ENCODE measurements at places on chromosomes 7 and 10.

DNA sequence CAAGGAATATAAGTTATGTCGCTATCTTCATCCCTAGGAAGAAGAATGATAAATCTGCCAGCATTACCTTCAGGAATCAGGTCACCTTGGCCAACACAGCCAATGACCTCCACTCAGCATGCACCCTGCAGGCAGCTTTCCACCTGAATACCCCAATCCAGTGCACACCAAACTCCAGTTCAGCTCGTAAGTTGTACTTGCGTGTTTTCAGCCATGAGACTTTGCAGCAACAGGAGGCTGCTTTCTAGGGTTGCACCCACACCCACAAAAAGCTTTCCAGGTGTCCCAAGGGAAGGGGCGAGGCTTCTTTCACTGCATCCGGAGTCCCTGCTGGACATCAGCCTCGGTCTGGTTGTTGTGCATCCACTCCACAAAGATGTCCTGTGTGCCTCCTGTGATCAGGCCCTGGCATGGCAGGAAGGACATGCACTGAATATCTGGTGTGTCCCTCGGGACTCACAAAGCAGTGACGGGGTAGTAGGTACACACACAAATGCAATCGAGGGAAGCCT is 282.9 kb downstream of the GRID1 start:
- DNase-seq: no peak

DNA sequence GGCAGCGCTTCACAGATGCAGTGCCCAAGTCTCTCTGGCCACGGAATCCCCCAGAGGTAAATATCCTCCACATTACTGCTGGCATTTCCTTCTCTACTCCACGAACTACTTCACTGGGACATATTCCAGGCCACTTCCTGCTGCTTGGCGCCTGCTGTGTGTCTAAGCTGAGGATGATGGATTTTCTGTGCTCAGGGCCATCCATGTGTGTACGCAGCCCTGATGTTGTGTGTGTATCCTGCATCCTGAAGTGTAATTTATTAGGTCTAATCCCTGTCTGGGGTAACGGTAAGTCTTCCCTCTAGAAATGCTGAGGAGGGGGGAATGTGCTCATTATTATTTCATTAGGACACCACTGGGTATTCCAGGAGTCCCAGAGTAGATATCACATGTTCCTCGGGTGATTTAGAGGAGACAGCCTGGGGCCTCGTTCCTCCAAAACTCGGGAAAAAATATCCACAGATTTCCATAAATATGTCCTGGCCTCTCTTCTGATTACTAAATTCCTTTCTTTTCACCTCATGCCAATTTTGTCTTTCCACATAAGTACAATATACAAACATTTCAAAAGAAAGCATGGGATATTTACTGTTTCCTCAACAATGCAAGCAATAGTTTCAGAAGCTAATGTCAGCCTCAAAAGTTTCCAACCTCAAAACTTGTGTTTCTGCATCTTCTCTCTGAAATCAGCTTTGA is 25.5 kb upstream of the HABP2 start:
- no peak for DNase-seq

- DNase-seq: no peak
Measured at GRCh38 chr7:19295376-19295775, 150.2 kb upstream of the FERD3L start.

DNA sequence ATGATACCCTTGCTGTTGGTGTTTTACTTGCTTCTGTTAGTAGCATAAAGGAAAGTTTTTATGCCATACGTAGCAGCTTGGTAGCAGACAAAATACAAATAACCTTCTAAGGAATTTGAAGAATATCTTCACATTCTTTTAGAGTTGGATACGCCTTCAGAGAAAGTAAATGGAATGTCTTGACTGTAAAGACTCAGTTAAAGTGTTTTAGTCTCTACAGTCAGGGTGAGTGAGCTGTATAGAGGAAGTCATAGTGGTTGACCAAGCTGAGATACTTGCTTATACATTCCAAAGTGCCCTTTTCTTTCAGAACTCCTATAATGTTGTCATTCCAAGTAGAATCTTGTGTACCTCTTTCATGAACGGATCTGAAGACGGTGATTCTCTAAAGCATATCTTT is 37.7 kb downstream of the RABGEF1 start:
- no peak for DNase-seq

DNA sequence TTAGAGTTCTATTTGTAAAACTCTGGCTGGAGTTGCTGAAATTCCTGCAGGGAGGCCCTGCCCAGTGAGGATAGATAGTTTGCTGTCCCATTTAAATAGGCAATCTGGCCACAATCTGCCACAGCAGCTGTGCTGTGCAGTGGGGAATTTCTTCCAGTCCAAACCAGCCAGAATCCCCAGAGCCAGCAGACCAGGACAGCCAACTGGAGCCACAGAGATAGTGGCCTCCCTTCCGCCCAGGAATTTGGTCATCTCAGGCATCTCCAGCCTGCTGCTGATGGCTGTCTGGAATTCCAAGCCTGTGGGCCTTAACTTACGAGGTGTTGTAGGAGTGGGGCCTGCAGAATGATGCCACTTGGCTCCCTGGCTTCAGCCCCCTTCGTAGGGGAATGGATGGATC is 643.4 kb downstream of the DNAJB9 start:
- no peak for DNase-seq

DNA sequence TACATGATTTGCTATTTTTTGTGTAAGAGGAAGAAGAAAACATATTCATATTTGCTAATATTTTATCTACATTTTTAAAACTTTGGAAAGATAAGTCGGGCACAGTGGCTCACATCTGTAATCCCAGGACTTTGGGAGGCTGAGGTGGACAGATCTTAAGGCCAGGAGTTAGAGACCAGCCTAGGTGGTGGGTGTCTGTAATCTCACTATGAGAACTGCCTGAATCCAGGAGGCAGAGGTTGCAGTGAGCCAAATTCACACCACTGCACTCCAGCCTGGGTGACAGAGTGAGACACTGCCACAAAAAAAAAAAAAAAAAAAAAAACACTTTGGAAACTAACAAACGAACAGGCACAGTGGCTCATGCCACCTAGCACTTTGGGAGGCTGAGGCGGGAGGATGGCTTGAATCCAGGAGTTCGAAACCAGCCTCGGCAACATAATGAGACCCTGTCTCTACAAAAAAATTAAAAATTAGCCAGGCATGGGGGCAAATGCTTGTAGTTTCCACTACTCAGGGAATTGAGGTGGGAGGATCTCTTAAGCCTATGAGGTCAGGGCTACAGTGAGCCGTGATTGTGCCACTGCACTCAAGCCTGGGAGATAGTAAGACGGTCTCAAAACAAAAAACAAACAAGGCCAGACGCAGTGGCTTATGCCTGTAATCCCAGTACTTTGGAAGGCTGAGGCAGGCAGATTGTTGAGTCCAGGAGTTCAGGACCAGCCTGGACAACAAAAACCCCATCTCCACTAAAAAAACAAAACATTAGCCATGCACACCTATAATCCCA is 25.6 kb downstream of the HERC4 start:
- DNase-seq: no peak

DNA sequence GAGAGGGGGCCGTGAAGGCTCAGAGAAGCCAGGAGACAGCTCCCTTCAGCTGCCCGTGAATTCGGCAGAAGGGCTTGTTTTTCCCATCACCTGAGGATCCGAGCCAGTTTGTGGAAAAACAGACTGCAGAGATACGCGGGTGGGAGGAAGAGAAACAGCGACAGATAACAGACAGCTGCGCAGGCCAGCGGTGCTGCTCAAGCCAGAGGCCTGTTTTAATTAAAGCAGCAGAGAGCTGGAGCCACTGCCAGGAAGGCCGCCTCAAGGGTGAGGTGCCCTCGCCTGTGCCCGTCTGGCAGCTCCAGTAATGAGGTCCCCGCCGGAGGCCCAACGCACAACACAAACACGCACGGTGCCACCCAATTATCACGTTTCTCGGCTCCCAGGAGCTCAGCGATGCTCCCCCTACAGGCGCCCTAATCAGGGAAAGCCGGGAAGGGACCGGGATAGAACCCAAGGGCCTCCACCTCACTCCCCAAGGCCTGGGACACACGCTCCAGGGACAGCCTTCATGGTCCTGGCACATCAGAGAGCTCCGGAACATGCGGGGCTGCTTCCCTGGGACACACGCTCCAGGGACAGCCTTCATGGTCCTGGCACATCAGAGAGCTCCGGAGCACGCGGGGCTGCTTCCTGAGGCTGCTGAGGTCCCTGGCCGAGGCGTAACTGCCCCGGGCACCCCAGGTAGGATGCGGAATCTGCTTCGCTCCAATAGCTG is 60.6 kb upstream of the DNAAF5 start:
- DNase-seq: no peak

DNA sequence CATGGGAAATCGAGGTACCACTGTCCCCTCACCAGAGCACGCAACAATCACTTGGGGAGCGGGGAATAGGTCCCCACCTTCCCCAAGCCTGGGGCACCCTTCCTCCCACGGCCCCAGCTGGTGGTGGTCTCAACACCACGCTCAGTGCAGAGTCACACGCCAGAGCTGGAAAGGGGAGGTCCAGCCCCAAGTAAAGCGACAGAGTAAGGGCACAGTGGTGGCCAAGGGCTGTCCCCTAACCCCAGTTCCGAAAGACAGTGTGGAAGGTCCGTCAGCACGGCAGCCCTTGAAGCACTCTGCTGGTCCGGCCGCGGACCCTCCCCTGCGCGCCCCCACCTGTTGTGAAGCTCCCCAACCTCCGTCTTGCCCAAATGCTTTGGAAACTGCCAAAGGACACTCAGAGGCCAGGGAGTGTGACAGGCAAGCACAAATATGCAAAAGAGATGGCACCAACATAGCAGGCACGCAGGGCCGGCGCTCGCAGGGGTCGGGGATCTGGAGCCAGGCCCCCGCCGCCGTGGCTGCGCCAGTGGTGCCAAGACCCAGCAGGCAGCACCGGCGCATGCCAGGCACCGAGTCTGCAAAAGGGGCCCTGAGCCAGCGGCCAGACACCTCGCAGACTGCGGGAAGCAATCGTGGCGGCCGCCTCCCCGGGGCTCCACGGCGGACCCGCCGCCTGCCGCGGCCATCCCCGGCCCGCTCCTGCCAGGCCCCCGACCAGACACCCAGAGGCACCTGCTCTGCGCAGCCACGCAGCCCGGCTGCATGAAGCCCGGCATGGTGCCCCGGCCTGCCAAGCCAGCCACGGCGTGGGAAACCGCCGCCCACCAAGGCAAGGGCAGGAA is 51.6 kb upstream of the SRRM3 start:
- no peak for DNase-seq

GRCh38 chr10:124745673-124746072 is 1.5 kb upstream of the FAM53B start:
- no peak for DNase-seq

DNA sequence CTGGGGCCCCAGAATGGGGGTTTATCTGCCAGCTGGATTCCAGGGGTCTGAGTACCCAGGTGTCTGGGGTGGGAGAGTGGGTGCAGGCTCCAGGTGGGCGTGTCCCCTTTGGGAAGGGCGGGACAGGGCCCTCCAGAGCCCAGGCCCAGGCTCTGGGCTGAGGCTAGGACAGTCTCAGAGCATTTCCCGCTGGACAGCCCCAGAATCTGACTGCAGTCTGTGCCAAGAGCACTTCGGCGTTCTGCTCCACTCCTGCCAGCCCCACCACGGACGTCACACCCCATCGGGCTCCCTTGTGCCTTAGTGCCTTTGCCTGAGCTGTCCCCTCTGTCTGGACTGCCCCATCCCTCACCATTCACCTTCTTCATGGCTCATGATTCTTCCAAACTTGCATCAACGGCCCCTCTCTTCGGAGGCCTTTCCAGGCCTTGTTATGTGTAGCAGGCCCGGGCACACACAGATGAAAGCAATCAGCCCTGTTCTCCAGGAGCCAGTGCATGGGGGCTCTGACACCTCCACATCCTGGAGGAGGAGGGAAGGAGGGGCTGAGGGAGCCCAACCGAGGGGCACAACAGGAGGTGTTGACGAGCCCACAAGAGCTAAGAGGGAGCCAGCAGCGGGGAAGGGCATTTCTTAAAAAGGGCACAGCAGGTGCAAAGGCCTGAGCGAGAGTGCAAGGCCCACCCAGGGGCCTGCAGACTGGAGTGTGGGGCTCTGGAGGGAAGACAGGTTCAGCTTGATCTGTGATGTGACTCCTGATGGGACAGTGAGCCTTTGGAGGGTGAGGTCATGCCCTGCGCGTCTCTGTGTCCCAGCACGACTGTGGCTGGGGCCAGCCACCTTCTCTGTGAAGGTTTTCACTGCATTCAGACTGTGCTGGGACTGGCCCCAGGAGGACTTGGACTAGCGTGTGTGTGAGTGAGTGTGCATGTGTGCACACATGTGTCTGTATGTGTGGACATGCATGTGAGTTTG is 41.7 kb downstream of the GTF2IRD1 start:
- DNase-seq: no peak

- no peak for DNase-seq
Measured at GRCh38 chr7:76122516-76123239, 74.8 kb downstream of the MDH2 start.

- no peak for DNase-seq
Measured at GRCh38 chr7:129535896-129536295, 33.6 kb downstream of the SMKR1 start.

DNA sequence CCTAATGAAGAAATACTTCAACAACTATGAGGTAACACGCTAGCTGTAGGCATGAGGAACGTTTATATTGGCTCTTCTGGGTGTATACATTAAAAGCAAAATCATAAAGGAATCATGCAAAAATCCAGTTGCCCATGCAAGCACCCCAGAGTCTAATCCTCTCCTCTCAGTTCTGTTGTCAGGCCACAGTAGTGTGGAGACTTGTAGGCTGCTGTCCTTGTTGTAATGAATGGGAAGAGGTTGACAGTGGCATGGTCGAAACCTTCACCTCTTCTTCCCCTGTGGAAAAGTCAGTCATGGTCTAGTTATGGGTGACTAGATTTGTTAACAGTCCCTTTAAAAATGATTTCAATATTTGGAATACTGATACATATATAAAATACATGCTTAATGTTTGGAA is 121.3 kb downstream of the CNOT4 start:
- no peak for DNase-seq

- DNase-seq: no peak
Measured at GRCh38 chr7:39709768-39710311, 86.5 kb downstream of the RALA start.

- no peak for DNase-seq
Measured at GRCh38 chr7:50281680-50282445, 22.7 kb upstream of the IKZF1 start.

GRCh38 chr10:132796846-132797245 is 10.9 kb upstream of the NKX6-2 start:
- no peak for DNase-seq

GRCh38 chr10:110279407-110279986 is 25.2 kb downstream of the SMNDC1 start:
- no peak for DNase-seq

DNA sequence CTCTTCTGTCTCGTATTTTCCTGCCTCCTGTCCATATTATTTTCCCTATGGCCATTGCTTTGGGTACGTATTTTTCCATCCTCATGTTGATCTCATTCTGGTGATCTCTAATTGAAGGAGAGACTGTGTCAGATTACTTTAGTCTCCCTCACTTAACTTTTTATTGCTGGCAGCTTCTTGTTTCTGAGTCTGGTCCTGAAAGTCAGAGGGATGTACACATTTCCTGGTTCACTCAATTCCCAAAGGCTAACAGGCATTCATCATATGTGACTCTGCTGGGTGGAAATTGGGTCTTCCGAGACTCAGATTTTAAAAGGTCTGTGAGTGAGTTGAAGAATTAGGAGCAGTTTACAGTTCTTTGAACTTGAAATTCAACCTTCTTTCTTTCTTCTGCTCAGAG is 10.9 kb downstream of the UMAD1 start:
- DNase-seq: no peak

Data from H54 (cell line).